8988T (cell line): ENCODE measurements at places on chromosomes 3 and 15.

- no peak for DNase-seq
Observed at GRCh38 chr3:194184801-194185200, 48.9 kb downstream of the HES1 start.

DNA sequence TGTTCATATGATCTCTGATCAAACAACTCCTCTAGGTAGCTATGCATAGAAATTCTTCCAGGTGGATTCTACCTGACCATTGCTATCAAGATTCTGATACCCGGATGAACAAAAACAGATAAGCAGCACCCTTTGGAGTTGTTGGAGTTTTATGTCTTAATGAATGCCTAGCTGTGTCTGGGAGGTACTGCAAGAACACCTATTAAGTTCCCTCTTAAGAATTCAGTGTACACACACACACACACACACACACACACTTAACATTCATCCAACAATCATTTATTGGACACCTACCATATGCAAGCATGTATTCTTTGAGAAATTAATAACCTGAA, 58.1 kb upstream of the FNDC3B start:
- DNase-seq, result no peak

GRCh38 chr3:58092521-58092920, 84.3 kb downstream of the FLNB start:
- DNase-seq, result no peak

DNA sequence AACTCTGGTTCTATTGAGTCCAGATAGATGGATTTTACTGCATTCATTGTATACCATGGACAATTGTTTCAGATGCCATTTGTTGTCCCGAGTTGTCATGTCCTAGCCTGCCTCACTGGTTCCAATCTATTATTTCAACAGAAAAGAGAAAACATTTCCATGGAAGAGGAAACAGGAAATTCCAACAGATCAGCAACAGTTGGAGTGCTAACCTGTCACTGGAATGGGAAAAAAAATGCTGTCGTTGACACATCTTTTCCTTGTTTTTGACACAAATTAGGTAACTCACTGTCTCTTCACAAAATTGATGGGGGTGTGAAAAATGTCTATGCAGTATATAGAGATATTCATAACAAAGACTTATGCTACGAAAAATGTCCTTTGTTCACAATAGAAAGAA, 432.0 kb upstream of the TBL1XR1 start:
- no peak for DNase-seq
